Fibroblast of villous mesenchyme (primary cell): ENCODE measurements at places on chromosomes 2 and 18. TPM values are rescaled to one million over a fixed set of nuclear protein-coding genes. Genes with fewer than 3 reads are reported as not detected.

Gene ERFE
- total RNA-seq, result 0.86 and 2.9 TPM in 2 replicates

Gene ELP2
- 83.4 and 104 TPM in 2 replicates for total RNA-seq

Gene KCNS3
- 3.0 and 7.4 TPM in 2 replicates for total RNA-seq

Gene CLEC4F
- total RNA-seq, result not detected in 2 replicates

Gene R3HDM1
- 12.9 and 13.8 TPM in 2 replicates for total RNA-seq

Gene ZNF396
- 0.64 and 1.3 TPM in 2 replicates for total RNA-seq

Gene LYPD6B
- 1.9 and 3.0 TPM in 2 replicates for total RNA-seq

Gene TUBA3E
- not detected in 2 replicates for total RNA-seq

Gene SPP2
- total RNA-seq, result not detected in 2 replicates

Gene DAPL1
- total RNA-seq, result not detected in 2 replicates
